ENCODE measurements at places on chromosomes 6 and 20.

GRCh38 chr6:104771258-104771832, 88.4 kb downstream of the HACE1 start:
- DNase-seq, result no peak

DNA sequence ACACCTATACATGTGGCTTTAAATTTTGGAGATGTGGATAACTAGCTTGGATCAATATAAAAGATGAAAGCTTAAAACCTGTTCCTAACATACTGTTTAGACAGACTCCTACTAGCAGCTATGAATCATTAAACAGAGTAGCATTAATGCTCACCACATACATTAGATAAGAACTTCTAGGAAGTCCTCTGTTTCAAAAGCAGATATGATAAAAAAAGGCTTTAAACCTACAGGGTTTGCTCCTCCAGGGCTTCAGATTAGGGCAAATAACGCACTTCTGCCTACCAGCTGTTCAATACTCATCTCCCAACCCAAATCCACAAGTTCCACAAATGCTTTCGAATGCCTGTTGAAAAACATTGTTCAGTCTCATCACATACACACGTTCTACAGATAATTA, 1.5 kb downstream of the REPS1 start:
- no peak for DNase-seq

- DNase-seq, result no peak
Observed at GRCh38 chr6:37580176-37580955, 80.7 kb upstream of the CCDC167 start.

- DNase-seq, result no peak
Observed at GRCh38 chr6:138188278-138188941, 26.7 kb downstream of the ARFGEF3 start.

GRCh38 chr6:2796861-2797260, 31.7 kb downstream of the WRNIP1 start:
- DNase-seq, result no peak

DNA sequence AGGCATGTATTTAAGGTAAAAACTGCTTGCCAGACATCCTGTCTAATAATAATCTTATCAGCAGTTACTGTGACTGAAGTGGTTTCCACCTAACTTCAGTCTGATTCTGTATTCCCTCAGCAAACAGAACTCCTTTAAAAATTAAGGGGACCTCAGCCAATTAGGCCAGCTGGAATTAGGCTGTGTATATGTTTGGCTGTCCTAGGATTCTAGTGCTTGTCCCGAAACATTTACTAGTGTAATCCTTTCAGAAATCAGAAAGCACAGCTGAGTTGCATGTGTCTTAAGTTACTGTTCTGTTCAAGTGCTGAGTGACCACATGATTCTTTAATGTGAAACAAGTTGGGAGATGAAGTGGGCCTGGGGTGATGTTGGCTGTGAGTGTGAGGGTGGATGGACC, 120.9 kb upstream of the SUPT3H start:
- DNase-seq, result no peak

- no peak for DNase-seq
Observed at GRCh38 chr6:72683797-72684196, 61.9 kb downstream of the KCNQ5 start.

GRCh38 chr6:41728073-41728936, 7.1 kb downstream of the TFEB start:
- no peak for DNase-seq

GRCh38 chr20:62337558-62338293, 29.4 kb downstream of the LAMA5 start:
- no peak for DNase-seq

DNA sequence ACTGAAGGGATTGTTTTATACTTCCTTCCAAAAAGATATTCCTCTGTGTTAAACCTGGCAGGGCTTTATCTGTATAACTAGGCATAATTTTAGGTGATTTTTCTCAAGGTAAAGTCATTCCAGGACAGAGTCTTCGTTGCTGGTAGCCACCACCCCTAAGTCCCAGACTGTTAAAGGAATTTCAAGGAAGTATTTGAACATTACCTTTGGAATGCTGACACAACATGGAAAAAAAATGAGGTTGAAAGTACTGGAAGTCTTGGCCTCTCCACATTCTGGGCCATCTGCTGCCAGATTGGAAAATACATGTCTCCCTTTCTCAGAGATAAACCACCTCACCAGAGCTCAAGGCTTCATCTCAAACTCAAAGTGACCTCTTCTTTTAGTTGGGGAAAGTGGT, 27.0 kb upstream of the ETV7 start:
- DNase-seq, result no peak

GRCh38 chr6:125046107-125046925, 84.1 kb downstream of the RNF217 start:
- DNase-seq, result no peak

DNA sequence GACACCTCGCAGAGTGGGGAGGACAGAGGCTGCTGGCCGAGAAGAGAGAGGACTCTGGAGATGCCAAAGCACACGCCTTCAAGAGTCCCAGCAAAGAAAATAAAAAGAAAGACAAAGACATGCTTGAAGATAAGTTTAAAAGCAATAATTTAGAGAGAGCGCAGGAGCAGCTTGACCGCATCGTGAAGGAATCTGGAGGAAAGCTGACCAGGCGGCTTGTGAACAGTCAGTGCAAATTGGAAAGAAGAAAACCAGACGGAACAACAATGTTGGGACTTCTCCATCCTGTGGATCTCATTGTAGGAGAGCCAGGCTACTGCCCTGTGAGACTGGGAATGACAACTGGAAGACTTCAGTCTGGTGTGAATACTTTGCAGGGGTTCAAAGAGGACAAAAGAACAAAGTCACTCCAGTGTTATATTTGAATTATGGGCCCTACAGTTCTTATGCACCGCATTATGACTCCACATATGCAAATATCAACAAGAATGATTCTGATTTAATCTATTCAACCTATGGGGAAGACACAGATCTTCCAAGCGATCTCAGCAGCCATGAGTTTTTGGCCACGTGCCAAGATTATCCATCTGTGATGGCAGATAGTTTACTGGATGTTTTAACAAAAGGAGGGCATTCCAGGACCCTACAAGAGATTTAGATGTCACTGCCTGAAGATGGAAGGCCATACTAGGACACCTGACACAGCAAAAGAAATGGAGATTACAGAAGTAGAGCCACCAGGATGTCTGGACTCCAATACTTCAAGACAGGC, 52.2 kb downstream of the REV3L start:
- DNase-seq, result no peak

GRCh38 chr6:44524476-44525227, 137.1 kb downstream of the CDC5L start:
- DNase-seq, result no peak

GRCh38 chr6:53734473-53735299, 60.1 kb upstream of the LRRC1 start:
- DNase-seq, result no peak

DNA sequence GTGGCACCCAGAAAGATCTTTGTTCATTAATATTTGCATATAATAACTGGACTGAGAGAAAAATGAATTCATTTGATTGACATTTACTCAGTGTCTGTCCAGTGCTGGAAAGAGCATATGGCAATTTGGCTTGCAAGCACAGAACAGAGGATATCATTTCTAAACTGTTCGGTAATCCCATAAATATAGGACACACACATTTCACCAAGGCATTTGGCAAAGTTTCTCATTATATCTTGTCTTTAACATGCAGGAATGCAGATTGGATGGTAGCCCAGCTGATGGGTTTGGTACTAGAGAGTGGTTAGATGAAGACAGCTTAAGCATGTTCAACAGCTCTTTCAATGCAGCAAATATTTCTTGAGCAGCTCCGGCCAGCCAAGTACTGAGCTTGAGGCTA, 259.2 kb downstream of the PRKN start:
- DNase-seq, result no peak

DNA sequence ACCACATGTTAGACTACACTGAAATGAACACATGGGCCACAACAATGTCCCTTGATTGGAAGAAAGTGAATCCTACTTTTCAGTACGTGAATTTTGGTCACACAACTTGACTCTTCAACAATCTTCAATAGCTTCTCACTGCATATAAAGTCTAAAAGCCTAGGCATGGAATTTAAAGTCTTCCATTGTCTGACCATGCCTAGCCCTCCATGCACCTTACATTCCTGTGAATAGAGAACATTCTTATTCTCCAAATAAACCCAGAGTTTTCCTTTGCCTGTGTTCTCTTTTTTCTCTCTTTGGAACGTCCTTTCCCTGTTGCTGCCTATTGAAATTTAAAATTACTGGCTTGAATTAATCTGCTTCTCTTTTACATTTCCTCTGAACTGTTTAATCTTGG, 207.5 kb downstream of the ASCC3 start:
- no peak for DNase-seq

- no peak for DNase-seq
Observed at GRCh38 chr6:33077908-33078307, 2.1 kb downstream of the HLA-DPB1 start.

All from AG09319 (cell line).